ENCODE measurements at places on chromosomes 2 and 18.

DNA sequence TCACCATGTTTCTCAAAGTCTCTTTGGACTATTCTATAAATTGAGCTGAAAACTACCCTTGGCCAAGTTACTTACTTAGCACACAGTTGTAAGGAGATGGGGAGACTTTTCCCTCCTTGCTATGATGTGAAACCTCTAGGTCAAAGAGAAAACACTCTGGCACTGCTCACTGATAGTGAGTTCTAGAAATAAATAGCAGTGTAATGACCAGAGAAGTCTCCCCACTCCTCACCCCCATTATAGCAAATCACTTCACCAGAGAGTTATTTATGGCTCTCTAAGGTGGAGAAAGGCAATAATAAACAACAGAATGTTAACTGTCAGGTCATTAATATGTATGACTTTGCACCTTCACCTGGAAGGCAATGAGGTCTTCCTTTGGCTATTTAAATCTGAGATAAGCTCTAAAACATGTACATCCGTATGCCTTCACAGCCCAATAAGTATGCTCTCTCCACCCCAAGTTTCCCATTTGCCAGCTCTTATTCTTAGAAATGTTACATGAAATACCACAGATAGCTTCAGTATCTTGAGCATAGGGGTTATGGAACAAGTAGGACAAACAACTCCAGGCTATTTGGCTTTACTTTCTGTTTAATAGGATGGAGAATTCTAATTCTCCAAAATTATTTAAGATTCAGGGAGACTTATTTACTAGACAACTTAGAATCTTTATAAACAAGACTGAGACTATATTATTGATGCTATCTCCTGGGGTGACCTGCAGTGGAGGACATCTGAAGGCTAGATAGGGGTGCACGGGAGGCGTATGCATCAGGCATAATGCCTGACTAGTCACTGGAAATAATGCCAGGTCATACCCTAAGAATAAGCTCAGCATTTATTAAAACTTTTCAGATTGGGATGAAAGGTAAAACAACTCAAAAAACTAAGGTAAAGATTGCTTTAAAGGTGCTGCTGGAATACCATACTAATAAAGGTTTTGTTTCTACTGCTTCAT is 65.3 kb upstream of the DTNB start:
- DNase-seq: no peak

GRCh38 chr2:111169268-111169667 is 48.6 kb downstream of the BCL2L11 start:
- no peak for DNase-seq

- no peak for DNase-seq
These were observed 12.2 kb upstream of the ARL5A start for GRCh38 chr2:151840216-151841046.

DNA sequence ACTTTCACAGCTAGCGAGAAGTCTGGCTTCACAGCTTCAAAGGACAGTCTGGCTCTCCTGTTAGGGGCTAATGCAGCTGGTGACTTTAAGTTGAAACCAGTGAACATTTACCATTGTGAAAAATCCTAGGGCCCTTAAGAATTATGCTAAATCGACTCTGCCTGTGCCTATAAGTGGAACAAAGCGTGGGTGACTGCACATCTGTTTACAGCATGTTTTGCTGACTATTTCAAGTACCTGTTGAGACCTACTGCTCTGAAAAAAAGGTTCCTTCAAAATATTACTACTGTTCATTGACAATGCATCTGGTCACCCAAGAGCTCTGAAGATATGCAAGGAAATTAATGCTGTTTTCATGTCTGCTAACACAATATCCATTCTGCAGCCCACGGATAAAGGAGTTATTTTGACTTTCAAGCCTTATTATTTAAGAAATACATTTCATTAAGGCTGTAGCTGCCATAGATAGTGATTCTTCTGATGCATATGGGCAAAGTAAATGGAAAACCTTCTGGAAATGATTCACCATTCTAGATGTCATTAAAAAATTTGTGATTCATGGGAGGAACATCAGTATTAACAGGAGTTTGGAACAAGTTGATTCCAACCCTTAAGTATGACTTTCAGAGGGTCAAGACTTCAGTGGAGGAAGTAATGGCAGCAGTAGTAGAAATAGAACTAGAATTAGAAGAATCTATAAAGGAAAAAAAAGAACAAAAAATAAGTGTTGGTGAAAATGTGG is 48.9 kb downstream of the POLR1A start:
- DNase-seq: no peak

- DNase-seq: no peak
These were observed 7.4 kb downstream of the HTRA2 start for GRCh38 chr2:74537140-74537539.

GRCh38 chr2:23712756-23713151 is 214.2 kb downstream of the ATAD2B start:
- no peak for DNase-seq

DNA sequence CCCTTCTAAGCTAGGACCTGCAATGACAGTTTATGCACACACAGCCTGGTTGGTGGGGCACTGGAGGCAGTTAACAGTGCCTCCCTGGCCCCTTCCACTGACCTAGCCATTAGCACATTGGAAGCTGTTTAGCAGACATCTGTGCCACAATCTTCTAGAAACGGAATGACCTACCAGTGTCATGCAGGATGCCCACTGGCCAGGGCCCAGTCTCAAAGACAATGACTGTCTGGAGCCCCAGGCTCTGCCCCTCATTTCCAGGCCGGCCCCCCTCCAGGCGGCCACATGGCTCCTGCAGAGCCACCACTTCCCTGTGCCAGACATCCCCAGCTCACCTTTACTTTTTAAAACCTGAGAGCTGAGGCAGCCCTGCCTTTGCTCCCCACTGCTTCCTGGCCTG is 123.5 kb upstream of the CAPN13 start:
- DNase-seq: no peak

- no peak for DNase-seq
These were observed 49.2 kb downstream of the PIKFYVE start for GRCh38 chr2:208315081-208315788.

DNA sequence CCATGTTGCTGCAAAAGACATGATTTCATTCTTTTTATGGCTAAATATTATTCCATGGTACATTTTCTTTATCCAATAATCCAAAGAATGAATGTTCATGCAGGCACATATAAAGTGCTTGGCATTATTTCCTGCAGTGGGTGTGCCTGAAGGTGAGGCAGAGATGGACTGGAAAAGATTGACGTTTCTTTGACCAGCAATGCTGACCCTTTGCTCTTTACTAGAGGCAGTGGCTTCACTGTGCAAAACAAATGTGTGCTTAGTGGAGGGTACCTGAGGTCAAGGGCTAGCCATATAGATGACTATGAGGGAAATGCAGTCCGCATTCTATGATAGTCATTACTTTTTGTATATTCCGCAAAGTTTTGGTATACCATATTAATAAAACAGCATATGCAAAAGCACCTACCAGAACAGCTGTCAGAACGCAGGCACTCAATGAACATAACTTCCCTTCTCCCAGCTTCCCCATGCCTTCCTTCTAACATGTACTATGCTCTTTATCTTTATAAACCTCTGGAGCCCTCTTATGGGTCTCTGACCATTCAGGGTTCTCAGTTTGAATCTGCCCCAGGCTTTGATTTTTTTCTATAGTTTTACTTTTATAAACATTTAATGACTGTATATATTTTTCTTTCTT is 32.6 kb upstream of the CPS1 start:
- DNase-seq: no peak

GRCh38 chr2:24616616-24617015 is 125.6 kb downstream of the NCOA1 start:
- DNase-seq: no peak

GRCh38 chr2:45595721-45596435 is 15.2 kb downstream of the SRBD1 start:
- no peak for DNase-seq

DNA sequence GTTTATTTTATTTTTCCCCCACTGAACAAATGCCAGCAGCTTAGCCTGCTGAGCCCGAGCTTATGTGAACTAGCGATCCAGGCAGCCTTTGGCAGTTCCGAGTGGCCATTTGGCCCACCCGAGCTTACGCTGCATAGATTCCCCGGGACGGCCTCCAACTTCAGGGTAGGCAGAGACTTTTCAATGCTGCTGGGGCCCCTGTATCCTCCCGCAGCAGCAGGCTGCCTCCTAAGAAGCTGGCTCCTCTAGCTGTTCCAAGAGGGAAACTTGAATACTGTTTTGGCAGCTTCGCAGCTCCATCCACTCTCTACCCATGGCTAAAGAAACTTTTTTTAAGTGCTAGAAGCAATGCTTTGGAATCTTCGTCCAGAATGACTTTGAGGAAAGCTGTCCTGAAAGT is 295.2 kb downstream of the SS18 start:
- DNase-seq: no peak
